ENCODE measurements at places on chromosomes 12 and 14.

GRCh38 chr12:111791507-111791906 lies 24.8 kb downstream of the ALDH2 start:
- DNase-seq: no peak

GRCh38 chr12:52342781-52343490 lies 21.7 kb upstream of the KRT83 start:
- no peak for DNase-seq

DNA sequence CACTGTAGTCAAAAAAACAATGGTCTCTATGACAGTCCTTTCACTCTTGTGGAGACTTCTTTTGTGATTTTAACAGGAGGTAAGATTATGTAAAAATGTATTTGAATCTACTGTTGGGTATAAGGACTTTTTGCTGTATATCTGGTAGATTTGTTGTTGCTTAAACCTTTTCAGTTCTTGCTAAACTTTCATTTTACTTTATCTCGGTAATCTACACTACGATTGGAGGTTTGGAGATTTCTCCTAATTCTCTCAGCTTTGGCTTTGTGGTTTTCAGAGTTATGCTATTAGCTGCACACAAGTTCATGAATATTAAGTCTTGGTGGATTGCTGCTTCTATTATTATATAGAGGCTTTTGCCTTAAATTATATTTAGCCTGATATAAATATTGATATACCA lies 116.6 kb upstream of the HIF1A start:
- no peak for DNase-seq

GRCh38 chr14:102248121-102248520 lies 56.8 kb downstream of the MOK start:
- DNase-seq: no peak

- no peak for DNase-seq
Measured at GRCh38 chr12:52600941-52601481, at the start of gene KRT72. Gene KRT72 (minus strand): TSS chr12:52601463. CDS start chr12:52601452, 11 bp downstream.

DNA sequence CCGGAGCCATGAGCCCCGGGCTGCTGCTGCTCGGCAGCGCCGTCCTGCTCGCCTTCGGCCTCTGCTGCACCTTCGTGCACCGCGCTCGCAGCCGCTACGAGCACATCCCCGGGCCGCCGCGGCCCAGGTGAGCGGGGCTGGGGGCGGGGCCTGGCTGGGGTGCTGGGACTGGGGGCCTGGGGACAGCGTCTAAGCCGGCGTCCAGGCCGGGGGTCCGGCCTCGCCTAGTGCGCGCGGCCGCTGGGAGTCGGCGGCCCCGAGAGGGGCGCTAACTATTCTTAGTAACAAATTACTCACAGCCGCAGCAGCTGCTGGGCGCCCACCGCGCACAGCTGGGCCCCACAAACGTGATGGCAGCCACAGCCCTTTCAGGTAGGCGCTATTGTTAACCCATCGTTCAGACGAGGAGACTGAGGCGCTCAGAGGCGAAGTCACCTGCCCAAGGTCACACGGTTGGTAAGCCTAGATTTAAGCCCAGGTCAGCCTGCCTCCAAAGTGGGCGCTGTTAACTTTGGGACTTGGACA lies 374 bp downstream of the CYP46A1 start:
- DNase-seq: no peak

GRCh38 chr12:12734054-12734453 lies 16.9 kb downstream of the CDKN1B start:
- DNase-seq: no peak

DNA sequence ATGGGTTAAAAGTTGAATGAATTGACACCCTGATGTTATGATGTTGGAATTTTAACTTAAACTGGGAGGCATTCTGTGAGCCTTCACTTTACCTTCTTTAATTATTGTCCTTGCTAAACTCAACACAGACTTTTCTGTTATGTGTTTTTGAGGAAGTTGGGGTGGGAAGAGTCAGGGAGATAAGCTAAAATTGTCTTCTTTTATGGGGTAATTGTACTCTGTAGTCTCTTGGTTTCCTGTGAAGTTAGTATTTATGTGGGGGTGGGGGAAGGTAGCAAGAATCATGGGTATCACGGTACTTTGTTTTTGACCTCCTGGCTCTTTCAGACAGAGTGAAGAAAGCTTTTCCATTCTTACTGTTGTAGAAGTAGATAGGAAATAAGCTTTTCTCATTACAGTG lies 32.9 kb downstream of the RAB21 start:
- no peak for DNase-seq

GRCh38 chr12:79822475-79822874 lies 112.4 kb downstream of the PPP1R12A start:
- DNase-seq: no peak

GRCh38 chr14:43175896-43176295 lies 1331.2 kb downstream of the FSCB start:
- DNase-seq: no peak

GRCh38 chr12:76711241-76711640 lies 52.7 kb upstream of the ZDHHC17 start:
- DNase-seq: no peak

DNA sequence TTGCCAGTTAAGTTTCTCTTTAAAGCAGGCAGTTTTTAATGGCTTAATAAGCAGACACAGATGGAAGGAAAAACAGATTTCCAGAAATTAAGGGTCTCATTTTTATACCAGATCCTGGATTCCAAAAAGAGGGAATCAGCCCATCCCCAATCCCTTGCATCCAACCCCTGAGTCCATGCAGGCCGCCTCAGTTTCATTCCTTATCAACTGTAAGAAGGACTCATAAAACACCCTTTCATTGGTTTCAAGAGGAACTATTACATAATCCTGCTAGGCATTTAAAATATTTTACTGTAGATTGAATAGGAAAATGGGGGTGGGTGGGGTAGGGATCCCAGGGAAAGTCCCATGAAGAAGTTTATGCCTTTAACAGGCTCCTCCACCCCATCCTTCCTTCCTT lies 9.4 kb downstream of the CCDC184 start:
- DNase-seq: no peak

DNA sequence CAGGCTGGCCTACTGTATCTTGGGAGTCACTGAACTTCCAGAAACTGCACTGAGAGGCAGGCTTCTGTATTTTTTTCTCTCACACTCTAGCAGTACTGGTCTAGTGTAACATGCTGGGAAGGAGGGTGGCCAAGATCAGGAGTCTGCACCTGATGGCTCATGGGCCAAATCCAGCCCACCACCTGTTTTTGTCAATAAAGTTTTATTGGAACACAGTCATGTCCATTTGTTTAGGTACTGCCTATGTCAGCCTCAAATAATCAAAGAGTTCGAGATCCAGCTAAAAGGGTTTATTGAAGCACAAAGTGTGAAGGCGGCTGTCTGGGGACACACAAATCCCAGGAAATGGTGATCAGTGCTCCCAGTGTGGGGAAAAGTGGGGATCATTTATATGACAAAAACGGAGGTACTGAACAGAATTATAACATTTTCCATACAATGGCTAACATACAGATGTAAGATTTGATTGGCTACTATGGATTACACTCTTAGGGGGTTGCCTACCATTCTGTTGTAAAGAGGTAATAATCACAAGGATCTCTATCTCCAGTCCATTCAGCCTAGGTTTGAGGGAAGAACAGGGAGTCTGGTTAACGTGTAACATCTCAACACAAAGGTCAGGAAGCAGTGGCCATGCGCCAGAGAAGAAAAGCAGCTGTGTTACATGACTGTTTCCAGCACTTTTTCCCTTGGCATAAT lies 12.9 kb downstream of the USP30 start:
- DNase-seq: no peak

GRCh38 chr12:49515266-49515665 lies 23.6 kb upstream of the KCNH3 start:
- DNase-seq: no peak

- no peak for DNase-seq
Measured at GRCh38 chr12:95642583-95642982, 91.3 kb upstream of the USP44 start.

- no peak for DNase-seq
Measured at GRCh38 chr12:30792648-30793499, 38.1 kb upstream of the CAPRIN2 start.

GRCh38 chr12:81450920-81451739 lies 308.0 kb downstream of the PPFIA2 start:
- peak; percentile 29 for DNase-seq

- DNase-seq: no peak
Measured at GRCh38 chr12:47725091-47725772, at the start of gene ENDOU. Gene ENDOU (minus strand): TSS chr12:47725490. CDS start chr12:47725413, 77 bp downstream.

DNA sequence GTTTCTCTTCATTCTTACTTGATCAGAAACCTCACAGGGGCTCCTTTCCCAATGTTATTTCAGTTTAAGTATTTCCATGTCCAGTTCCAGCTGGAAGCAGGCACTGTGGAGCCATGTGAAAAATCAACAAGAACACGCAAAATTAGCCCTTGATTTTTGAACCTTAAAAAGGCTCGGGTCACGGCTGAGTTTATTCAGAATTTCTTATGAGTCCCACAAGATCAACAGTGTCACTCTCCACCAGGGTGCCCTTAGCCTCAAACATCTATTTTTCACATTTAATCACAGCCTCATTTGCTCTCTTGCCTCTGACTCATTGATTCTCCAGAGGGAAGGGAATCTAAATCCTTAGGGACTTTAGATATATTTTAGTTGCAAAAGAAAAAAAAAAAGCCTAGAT lies 157.7 kb upstream of the AVPR1A start:
- DNase-seq: no peak

DNA sequence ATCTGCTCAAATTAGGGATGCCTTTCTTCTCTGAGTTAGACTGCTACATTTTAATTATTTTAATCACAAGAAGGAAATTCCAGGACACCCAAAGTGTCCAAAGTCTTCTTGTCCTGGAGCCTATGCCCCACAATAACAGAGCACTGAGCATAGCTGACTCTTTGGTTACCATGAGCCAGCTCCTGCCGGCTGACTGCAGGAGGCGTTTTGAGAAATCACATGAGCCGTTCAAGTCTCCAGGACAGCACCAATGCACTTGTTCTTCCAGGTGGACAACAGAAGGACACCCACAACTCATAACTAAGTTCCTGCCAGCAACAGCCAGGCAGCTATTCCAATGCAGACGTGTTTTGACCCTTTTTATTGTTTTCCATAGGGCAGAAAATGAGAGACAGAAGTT lies 46.0 kb upstream of the SRSF5 start:
- no peak for DNase-seq

GRCh38 chr12:1926251-1926657 lies 7.8 kb upstream of the CACNA2D4 start:
- DNase-seq: no peak

- DNase-seq: peak; percentile 8
Measured at GRCh38 chr14:26394150-26394810, 203.6 kb downstream of the NOVA1 start.

DNA sequence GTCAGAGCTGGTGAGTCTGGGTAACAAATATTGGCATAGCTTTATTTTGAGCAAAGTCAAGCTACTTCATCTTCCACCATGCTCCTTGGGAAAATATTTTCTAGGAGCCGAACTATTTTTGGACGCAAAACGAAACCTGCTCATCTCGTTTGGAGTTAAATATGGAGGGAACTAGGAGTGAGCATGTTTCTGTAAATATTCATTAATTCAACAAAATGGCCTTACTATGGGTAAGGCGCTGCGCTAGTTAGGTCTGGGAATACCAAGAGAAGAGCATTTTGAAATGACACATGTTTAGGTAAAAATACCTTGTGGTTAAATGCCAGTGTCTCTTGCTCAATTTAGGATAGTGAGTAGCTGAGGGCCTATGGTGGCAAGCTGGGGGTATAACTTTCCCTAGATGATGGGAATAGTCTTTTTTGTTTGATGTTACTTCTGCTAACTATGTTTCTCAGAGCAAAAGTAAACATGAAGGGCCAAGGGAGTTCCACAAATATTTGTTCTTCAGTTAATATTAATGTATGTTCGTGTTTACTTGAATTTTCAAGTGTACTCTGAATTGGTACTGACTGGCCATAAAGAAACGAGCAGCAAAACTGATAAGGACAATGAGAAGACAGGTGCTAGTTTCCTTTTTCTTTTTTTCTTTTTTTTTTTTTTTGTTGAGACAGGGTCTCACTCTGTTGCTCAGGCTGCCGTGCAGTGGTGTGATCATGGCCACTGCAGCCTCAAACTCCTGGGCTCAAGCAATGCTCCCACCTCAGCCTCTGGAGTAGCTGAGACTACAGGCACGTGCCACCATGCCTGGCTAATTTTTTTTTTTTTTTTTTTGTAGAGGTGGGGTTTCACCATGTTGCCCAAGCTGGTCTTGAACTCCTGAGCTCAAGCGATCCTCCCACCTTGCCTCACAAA lies 77.7 kb downstream of the MAP1LC3B2 start:
- no peak for DNase-seq

- DNase-seq: no peak
Measured at GRCh38 chr12:116843085-116843484, 38.2 kb downstream of the HRK start.

DNA sequence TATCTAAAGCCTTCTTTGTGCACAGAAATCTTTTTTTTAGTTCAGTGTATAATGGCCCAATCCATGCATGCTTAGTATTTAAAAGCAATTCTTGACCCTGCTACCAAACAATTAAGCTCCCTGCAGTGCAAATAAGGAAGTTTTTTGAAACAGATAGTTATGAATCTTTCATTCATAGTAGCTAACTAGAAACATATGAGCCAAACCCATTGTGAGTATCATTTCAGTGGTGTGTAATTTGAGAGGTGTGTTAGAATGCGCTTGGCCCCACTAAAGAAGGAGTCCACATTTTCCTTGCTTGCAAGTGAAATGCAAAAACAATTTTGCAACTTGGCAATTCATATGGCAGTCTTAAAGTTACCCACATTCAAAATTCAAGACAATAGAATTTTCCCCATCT lies 14.4 kb downstream of the EPS8 start:
- DNase-seq: no peak

DNA sequence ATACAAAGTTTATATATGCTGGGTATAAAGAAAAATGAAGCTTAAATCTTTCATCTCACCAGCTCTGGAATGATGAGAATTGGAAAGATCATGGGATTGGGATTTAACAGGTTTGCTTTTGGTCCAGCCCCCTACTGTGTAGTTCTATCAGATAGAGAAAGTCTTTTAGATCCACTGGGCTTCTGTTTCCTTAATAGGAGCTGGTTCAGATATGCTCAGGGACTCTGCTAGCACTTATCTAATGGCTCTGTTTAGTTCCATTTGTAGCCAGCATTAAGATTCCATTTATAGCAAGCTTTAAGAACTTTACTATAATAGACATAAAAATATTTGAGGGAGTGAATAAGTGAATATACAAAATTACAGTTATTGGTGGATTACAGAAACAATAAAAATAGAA lies 42.6 kb downstream of the UTP20 start:
- no peak for DNase-seq

DNA sequence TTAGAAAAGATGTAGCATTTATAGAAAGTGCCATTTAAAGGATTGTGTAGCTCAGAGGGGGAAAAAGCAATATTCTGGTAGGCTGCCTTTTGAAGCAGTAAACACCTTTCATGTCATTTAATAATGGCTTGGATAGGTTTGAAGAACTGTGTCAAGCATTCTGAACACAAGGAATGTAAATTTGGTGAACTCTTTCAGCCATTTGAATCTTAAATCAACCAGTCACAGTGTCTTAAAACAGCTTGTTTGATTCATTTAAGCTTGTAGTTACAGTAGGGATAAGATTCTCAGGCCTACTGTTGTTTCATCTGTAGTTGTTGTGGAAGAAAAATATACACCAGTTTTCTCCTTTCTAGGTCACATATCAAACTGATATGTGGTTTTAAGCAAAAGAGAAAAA lies 299.4 kb upstream of the NOVA1 start:
- DNase-seq: peak; percentile 10

Measured in left renal pelvis (tissue), 4 donors.